ENCODE measurements at places on chromosomes 12 and 14. TPM values are rescaled to one million over a fixed set of nuclear protein-coding genes. Genes with fewer than 3 reads are reported as not detected.

The LALBA gene
- not detected for total RNA-seq

- H3K4me3 ChIP-seq = no peak overlapping the region
- no peak for DNase-seq
- peaks cover 10% of the 10 kb centered on the region for H3K4me1 ChIP-seq
- no peaks in the 10 kb centered on the region for H3K27me3 ChIP-seq
- H3K36me3 ChIP-seq = no peaks in the 10 kb centered on the region
Measured at GRCh38 chr12:68121143-68121542, 38.4 kb downstream of the IFNG start.

The BEGAIN gene
- total RNA-seq = 1.5 TPM

- H3K4me3 ChIP-seq = no peak overlapping the region
- no peak overlapping the region for H3K27ac ChIP-seq
- no peaks in the 10 kb centered on the region for H3K27me3 ChIP-seq
Measured at GRCh38 chr12:109542876-109543275, 30.4 kb downstream of the MMAB start.

DNA sequence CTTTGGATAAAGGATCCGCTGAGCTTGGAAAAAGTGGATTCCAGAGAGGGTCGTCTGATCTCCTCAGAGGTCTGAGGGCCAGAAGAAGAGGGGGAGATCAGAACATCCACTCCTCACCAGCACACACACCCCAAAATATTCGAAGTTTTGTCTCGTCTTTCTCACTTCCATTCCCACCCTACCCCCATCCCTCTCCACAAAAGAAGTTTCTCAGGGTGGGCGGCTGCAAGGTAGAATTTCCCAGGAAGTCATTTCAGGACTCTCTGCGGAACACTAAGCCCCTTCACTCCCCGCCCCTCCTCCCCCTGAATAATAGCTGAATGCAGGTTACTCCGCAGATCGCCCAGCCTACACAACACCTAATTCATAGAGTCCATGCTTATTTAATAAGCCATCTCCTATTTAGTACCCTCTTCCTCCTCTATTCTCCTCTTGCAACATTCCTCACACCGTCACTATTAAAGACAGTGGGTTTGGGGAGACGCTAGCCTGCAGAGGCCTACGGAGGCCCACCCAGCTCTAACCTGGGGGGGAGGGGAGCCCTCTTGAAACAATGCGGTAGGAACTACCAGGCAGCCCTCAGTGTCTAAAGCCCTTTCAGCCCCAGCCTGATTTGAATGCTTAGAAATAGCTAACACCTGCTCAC lies 649 bp upstream of the SALL2 start:
- no peak for DNase-seq
- H3K4me1 ChIP-seq = peaks cover 9% of the 10 kb centered on the region
- no peak overlapping the region for H3K27ac ChIP-seq
- no peaks in the 10 kb centered on the region for H3K36me3 ChIP-seq

DNA sequence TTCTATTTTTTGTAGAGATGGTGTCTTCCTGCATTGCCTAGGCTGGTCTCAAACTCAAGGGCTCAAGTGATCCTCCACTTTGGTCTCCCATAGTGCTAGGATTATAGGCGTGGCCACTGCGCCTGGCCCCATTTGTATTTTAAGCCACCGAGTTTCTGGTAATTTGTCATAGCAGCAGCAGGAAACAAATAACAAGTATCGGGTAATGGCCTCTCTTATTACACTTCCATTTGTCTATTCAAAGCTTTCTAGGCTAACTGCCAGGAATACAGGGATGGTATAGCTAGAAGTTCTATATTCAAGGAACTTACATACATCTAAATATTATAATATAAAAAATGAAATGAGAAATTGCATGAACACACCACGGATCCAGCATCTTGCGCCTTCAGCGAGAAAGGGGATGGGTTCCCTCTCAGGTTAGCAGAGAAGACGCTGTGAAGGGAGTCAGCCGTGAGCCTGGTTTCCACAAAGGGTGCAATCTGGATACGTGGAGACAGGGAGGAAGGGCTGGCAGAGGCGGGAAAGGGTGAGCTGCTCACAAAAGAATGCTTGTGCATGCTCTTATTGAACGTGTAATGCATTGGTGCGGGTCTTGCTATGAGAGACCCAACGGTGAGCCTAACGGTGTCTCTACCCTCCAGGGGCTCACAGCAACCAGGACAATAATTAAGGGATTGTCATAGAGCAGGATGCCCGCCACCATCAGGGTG lies 9.5 kb downstream of the BDKRB1 start:
- no peaks in the 10 kb centered on the region for H3K36me3 ChIP-seq
- H3K4me3 ChIP-seq = no peak overlapping the region
- no peak overlapping the region for H3K27ac ChIP-seq
- DNase-seq = no peak
- no peaks in the 10 kb centered on the region for H3K27me3 ChIP-seq

GRCh38 chr12:79706156-79706555 lies 15.4 kb upstream of the PAWR start:
- DNase-seq = no peak
- H3K27me3 ChIP-seq = no peaks in the 10 kb centered on the region
- no peak overlapping the region for H3K27ac ChIP-seq
- no peak overlapping the region for H3K4me3 ChIP-seq
- H3K36me3 ChIP-seq = no peaks in the 10 kb centered on the region
- H3K4me1 ChIP-seq = no peaks in the 10 kb centered on the region

GRCh38 chr14:104977681-104978653 lies at the start of gene AHNAK2:
AHNAK2 (minus strand) TSS chr14:104978374; CDS start chr14:104978237, 137 bp downstream.
- no peaks in the 10 kb centered on the region for H3K27me3 ChIP-seq
- DNase-seq = peak; percentile 65
- H3K27ac ChIP-seq = no peak within 1 kb of the TSS
- H3K4me1 ChIP-seq = no peaks in the 10 kb centered on the region
- H3K36me3 ChIP-seq = no peaks in the 10 kb centered on the region
- H3K4me3 ChIP-seq = peak within 1 kb of the TSS; percentile 68

- no peak for DNase-seq
- no peaks in the 10 kb centered on the region for H3K36me3 ChIP-seq
- H3K27me3 ChIP-seq = no peaks in the 10 kb centered on the region
- H3K27ac ChIP-seq = no peak overlapping the region
- H3K4me3 ChIP-seq = no peak overlapping the region
Measured at GRCh38 chr12:74349925-74350324, 187.7 kb upstream of the ATXN7L3B start.

DNA sequence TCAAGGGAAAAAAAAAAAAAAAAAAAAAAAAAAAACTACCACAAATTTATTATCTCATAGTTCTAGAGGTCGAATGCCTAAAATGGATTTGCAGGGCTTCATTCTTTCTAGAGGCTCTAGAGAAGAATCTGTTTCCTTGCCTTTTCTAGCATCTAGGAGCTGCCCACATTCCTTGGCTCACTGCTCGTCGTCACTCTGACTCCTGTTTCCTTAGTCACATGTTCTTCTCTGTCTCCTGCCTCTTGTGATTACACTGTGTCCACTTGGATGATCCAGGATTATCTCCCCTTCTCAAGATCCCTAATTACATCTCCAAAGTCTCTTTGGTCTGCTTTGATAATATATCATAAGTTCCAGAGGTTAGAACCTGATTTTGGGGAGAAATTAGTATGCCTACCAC lies 88.7 kb downstream of the HECTD1 start:
- no peak for DNase-seq
- H3K4me3 ChIP-seq = no peak overlapping the region
- no peaks in the 10 kb centered on the region for H3K36me3 ChIP-seq
- peaks cover 5% of the 10 kb centered on the region for H3K4me1 ChIP-seq
- no peak overlapping the region for H3K27ac ChIP-seq
- H3K27me3 ChIP-seq = no peaks in the 10 kb centered on the region

The SMCO3 gene
- total RNA-seq = not detected

The LRRIQ1 gene
- total RNA-seq = not detected

DNA sequence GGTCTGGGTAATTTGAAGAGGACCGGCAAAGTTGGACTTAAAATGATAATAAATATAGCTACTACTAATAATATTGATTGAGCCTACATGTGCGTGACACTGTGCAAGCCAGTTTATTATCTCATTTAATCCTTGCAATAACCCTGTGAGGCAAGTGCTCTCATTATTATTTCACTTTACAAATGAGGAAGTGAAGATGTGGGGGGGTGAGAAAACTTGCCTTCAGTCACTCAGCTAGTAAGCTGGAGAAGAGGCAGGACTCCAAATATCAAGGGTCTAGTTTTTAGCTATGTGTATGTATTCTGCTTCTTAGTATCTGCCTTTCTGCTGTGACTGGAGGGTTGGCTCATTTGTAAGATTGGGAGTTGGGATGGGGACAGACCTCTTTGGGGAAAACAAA lies 39.2 kb downstream of the NPAS3 start:
- H3K27ac ChIP-seq = no peak overlapping the region
- H3K4me3 ChIP-seq = no peak overlapping the region
- no peak for DNase-seq
- no peaks in the 10 kb centered on the region for H3K36me3 ChIP-seq

The RNASE8 gene
- not detected for total RNA-seq

- peak overlapping the region; percentile 69 for H3K4me3 ChIP-seq
- peaks cover 6% of the 10 kb centered on the region for H3K36me3 ChIP-seq
Measured at GRCh38 chr12:75481774-75482173, 1.2 kb downstream of the GLIPR1 start.

DNA sequence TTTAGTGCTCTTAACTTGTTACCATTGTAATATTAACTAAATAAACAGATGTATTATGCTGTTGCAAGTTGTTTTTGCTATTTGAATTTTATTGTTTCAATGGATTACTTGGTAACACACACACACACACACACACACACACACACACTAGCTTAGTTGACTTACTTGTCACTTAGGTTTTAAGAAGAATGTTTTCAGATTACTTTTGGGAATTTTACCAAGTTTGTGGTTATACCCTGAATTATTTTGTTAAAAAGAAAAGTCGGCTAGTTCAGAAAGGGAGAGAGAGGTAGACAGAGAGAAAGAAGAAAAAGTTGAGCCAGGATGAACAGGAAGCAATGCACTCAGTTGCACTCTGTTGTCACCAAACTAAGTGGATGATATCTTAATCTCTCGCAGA lies 5.3 kb downstream of the SSTR1 start:
- DNase-seq = no peak
- H3K27me3 ChIP-seq = peaks cover 9% of the 10 kb centered on the region
- no peaks in the 10 kb centered on the region for H3K36me3 ChIP-seq
- no peaks in the 10 kb centered on the region for H3K4me1 ChIP-seq
- H3K4me3 ChIP-seq = no peak overlapping the region

GRCh38 chr14:41636492-41637392 lies 30.1 kb downstream of the LRFN5 start:
- H3K36me3 ChIP-seq = no peaks in the 10 kb centered on the region
- H3K4me3 ChIP-seq = no peak overlapping the region
- H3K4me1 ChIP-seq = no peaks in the 10 kb centered on the region
- H3K27me3 ChIP-seq = no peaks in the 10 kb centered on the region

The PLEKHD1 gene
- total RNA-seq = 0.40 TPM

The AQP5 gene
- not detected for total RNA-seq

- H3K27ac ChIP-seq = no peak overlapping the region
- H3K4me1 ChIP-seq = no peaks in the 10 kb centered on the region
- H3K36me3 ChIP-seq = no peaks in the 10 kb centered on the region
- H3K4me3 ChIP-seq = no peak overlapping the region
Measured at GRCh38 chr12:55899082-55899481, 28.6 kb downstream of the PYM1 start.

The DHRS7 gene
- 54.0 TPM for total RNA-seq

DNA sequence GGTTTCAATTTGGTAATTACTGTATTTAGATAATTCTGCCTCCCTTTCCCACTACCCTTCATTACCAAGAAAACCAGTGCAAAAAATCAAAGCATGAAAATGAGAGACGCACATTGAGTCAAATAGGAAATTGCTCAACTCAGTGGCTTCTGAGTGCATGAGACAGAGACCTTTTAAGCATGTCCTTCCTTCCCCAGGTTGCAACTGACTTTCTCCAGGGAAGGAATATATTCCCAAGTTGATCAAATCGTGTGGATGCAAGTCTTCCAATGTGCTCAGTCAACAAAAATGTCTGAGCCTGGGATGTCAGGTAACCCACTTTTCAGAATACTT lies 12.9 kb downstream of the BMP4 start:
- no peak for DNase-seq
- no peaks in the 10 kb centered on the region for H3K4me1 ChIP-seq
- peaks cover 29% of the 10 kb centered on the region for H3K27me3 ChIP-seq
- H3K36me3 ChIP-seq = no peaks in the 10 kb centered on the region
- no peak overlapping the region for H3K27ac ChIP-seq

GRCh38 chr12:89020121-89020480 lies 332.2 kb downstream of the DUSP6 start:
- H3K4me1 ChIP-seq = peaks cover 2% of the 10 kb centered on the region
- H3K36me3 ChIP-seq = no peaks in the 10 kb centered on the region
- H3K27ac ChIP-seq = no peak overlapping the region
- peaks cover 4% of the 10 kb centered on the region for H3K27me3 ChIP-seq
- H3K4me3 ChIP-seq = no peak overlapping the region

The RTN1 gene
- not detected for total RNA-seq

The C14orf132 gene
- total RNA-seq = 3.5 TPM

DNA sequence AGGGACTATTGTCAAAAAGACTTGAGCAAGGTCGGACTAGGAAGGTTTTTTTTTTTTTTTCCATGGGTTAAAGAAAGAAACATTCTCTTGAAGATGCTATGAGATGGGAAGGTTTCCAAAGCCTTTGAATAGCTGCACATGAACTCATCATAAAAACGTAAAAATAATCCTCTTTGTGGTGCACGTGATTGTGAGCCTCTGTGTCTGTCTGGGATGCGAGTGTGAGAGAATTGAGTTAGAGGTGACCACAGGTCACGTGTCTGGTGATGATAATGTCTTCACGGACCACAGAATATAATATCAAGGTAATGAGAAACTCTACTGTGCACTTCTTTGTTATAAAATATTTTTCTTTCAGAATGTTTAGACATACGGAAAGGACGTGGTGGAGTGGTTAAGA lies 24.3 kb upstream of the ADGRD1 start:
- peaks cover 2% of the 10 kb centered on the region for H3K27me3 ChIP-seq
- DNase-seq = no peak
- H3K36me3 ChIP-seq = no peaks in the 10 kb centered on the region
- H3K4me1 ChIP-seq = no peaks in the 10 kb centered on the region
- no peak overlapping the region for H3K27ac ChIP-seq
- H3K4me3 ChIP-seq = no peak overlapping the region

DNA sequence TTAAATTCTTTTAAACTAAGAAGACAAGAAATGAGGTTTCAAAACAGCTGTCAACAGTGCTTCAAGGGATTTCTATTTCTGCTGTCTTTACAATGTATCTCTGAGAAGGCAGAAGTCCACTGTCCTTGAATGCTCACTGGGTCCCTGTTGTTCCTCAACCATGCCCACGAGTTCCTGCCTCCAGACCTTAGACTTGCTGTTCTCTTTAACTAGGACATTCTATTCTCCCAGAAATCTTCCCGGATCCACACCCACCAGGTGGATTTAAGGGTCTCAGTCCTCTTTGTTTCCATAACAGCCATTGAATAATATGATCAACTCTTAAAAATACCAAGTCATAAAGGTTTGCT lies 6.7 kb upstream of the SLC41A2 start:
- H3K27ac ChIP-seq = no peak overlapping the region
- H3K36me3 ChIP-seq = no peaks in the 10 kb centered on the region
- no peak for DNase-seq
- no peaks in the 10 kb centered on the region for H3K27me3 ChIP-seq
- H3K4me1 ChIP-seq = no peaks in the 10 kb centered on the region

GRCh38 chr12:127685491-127685890 lies 581.5 kb upstream of the TMEM132C start:
- no peaks in the 10 kb centered on the region for H3K27me3 ChIP-seq
- H3K4me3 ChIP-seq = no peak overlapping the region
- H3K27ac ChIP-seq = no peak overlapping the region
- no peaks in the 10 kb centered on the region for H3K36me3 ChIP-seq
